ENCODE measurements at places on chromosomes 13 and 19. TPM values are rescaled to one million over a fixed set of nuclear protein-coding genes. Genes with fewer than 3 reads are reported as not detected.

Gene ZNF749
- total RNA-seq, result 12.5 TPM

Gene TDRD12
- 0.20 TPM for total RNA-seq

Gene RAB3A
- 0.50 TPM for total RNA-seq

Gene ZSCAN4
- total RNA-seq, result not detected

Gene OR7A5
- not detected for total RNA-seq

Gene ZNF442
- total RNA-seq, result not detected

Gene SLC10A2
- total RNA-seq, result not detected

Gene KIR3DL1
- total RNA-seq, result not detected

Gene TGFBR3L
- total RNA-seq, result not detected

Gene ZNF726
- total RNA-seq, result 0.44 TPM

Gene ZNF112
- total RNA-seq, result 2.0 TPM

Gene ZGLP1
- 1.1 TPM for total RNA-seq

Gene CEACAM21
- total RNA-seq, result not detected

Gene ATCAY
- total RNA-seq, result 0.13 TPM

Gene MED29
- total RNA-seq, result 76.7 TPM

Gene KCNRG
- total RNA-seq, result 0.41 TPM

Gene EXOC3L2
- 1.0 TPM for total RNA-seq

Gene LGALS7
- total RNA-seq, result not detected

Gene DAND5
- not detected for total RNA-seq

Gene CGB3
- total RNA-seq, result not detected

Gene OR10H1
- not detected for total RNA-seq

Gene JAK3
- 0.32 TPM for total RNA-seq

Gene PRR22
- total RNA-seq, result 2.5 TPM

Gene C19orf73
- 1.8 TPM for total RNA-seq

Gene ADGRL1
- 3.8 TPM for total RNA-seq

Gene NALCN
- 4.4 TPM for total RNA-seq

Gene FDX2
- total RNA-seq, result 37.4 TPM

Gene C1QTNF9
- total RNA-seq, result not detected

Gene ZNF681
- not detected for total RNA-seq

Gene IRGC
- total RNA-seq, result not detected

Gene SYT5
- total RNA-seq, result 3.1 TPM

Gene LILRA1
- not detected for total RNA-seq

Gene ARHGAP33
- 8.1 TPM for total RNA-seq

Gene DACT3
- 0.27 TPM for total RNA-seq

Gene CD177
- total RNA-seq, result 0.20 TPM

All from A549 treated with ZK216348 at 1 μM for 4 hours (cell line).